ENCODE measurements at places on chromosomes 11 and 22.

DNA sequence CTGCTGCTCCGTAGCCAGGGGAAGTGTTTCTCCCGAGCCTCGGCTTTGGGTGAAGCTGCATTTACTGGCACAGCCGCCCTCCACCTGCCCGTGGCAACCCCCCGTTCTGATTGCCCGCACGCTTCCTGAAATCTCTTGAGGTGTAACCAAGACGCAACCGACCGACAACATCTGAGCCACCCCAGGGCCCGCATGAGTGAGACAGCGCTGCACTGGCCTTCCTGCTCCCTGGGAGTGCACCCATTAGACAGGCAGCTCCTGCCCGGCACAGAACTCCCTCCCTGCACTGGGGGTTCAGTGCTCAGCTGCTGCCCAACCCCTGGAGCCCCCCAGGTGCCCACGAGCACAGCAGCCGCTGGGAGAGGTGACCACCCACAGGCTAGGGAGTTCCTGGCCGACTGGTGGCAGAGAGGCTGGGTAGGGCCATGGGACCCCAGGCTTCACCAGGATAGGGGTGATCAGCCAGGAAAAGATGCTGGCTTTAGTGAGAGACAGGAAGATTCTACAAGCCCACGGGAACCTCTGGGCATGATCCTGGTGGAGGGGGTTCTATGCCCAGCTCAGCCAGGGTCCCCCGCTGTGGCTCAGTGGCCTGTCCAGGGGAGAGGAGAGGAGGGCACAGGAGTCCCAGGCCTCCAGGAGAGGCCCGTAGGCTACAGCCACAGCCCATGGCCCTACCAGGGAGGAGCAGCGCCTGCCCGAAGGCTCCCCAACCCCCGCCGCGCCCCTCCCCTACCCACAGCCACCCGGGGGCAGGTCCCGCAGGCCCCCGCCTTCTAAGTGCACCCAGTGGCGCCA is 14.6 kb downstream of the PLXNB2 start:
- no peak for DNase-seq

DNA sequence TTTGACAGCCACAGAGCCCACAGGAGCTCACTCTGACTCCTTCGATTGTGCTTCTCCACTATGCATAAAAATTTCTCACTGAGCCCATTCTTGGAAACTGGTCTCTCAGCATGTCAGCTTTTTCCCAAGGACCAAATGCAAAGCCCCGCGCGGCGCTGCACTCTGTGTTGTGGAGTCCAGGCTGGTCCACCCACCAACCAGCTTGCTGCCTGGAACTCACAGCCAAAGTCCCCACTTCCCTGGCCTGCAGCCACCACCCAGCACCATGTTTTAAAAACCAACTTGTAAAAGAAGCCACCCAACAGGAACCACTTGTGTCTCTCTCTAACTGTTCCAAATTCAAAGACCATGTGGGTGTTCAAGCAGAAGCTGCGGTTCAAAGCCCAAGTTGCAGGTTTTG is 124.4 kb downstream of the SPATA19 start:
- no peak for DNase-seq

DNA sequence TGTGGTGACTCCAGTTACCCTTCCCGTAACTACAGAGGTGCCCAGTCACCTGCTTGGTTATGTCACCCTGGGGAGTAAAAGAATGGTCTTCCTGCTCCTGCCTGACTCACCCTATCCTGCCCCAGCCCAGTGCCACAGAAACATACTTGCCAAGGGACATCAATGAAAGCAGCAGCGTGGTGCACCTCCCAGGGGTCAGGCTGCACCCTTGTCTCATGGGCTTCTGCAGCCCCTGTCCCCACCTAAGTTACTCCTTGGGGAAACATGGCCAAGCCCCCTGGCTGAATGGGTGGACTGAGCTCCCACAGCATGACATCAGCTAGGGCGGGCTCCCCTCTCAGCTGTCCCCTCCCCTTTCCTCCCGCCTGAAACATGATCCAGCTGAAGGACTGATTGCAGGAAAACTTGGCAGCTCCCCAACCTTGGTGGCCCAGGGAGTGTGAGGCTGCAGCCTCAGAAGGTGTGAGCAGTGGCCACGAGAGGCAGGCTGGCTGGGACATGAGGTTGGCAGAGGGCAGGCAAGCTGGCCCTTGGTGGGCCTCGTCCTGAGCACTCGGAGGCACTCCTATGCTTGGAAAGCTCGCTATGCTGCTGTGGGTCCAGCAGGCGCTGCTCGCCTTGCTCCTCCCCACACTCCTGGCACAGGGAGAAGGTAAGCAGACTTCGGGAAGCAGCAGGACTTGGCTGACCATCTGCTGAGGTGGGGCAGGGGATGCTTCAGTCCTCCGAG is at the start of gene HTR3A:
Gene HTR3A, plus strand, starts transcription at position 368 of the 730 bp plus-strand sequence. Its CDS starts 218 bp downstream, at position 586.
- no peak for DNase-seq

DNA sequence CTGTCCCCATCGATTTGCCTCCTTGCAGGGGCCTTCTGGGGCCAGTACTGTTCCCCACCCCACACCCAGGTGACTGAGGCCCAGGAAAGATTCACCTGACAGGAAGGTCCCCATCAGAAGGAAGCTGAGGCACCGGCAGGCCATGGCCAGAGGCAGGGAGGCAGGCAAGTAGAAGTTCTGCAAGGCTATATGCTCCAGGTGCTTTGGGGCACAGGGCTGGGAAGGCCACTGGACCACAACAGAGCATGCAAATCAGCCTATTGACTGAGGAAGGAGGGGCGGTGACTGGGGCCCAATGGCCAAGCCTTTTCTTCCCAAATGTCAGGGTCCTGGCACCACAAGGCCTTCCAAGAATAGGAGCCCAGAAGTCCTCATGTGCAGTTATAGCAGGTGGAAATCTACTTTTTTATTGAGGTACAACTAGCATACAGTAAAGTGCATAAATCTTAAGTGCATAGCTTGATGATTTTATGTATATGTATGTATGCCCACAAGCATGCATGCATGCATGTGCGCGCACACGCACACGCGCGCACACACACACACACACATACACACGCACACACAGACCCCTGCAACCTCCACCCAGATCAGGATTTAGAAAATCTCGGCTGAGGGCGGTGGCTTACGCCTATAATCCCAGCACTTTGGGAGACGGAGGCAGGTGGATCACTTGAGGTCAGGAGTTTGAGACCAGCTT is at the start of gene VPREB3:
Gene VPREB3, minus strand, starts transcription at position 206 of the 700 bp plus-strand sequence. Its CDS starts 62 bp downstream, at position 144.
- no peak for DNase-seq

DNA sequence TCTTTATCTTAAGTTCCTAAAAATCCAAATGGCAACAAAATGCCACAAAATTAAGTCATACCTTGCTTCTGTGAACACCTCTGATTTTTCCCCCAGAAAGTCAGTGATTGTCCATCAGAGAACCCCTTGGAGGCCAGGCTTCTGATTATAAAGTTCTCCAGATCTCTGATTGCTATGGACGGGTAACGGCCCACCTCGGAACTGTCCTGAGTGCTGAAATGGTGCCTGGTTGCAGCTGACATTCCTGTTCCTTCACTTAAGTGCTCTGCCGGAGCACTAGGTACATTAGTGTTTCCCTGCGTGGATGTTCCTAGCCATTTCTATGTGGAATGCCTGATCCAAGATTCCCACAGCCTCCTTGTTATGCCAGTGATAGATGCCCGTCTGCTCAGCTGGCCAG is 85.0 kb downstream of the CHST1 start:
- no peak for DNase-seq

DNA sequence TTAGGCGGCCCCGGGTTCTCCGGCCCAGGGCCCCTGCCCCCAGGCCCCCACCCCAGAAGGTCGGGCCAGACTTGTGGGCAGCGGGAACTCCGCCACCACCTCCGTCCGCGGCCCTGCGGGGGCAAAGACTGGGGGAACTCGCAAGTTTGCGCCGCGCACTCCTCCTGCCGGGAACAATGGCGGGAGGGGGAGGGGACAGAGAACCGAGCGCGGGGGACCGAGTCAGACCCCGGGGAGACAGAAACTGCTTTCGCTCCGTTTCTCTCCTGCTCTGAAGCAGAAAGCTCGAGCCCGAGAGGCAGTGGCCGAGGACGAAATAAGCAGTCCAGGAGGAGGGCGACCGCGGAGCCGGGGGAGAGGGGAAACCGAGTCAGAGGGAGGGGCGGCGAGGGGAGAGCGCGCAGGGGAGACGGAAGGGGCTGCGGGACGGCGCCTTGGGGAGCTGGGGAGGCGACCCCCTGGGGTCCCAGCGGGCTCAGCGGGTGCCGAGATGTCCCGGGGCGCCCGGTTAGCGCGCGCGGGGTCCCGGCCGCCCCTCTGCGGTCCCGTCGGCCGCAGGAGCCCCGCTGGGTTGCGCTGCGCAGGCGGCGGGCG is 555 bp downstream of the TP53I11 start:
- DNase-seq: peak; percentile 12

DNA sequence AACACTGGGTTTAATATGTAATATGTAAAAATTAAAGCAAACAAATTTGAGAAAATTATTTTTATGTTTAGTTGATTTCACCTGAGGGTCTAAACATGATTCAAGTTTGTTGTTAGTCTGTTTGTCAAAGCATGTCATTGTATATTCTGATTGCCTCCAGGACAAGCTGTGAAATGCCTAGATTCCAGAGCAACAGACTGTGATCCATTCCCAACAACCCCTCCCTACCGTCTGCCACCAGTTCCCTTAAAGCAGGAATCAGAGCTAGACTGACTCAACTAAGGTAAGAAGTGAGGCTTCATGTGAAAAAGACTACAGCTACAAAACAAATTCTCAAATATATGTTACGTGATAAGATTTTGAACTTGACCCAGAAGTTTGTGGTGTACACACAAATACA is 304.2 kb downstream of the RAB38 start:
- no peak for DNase-seq

DNA sequence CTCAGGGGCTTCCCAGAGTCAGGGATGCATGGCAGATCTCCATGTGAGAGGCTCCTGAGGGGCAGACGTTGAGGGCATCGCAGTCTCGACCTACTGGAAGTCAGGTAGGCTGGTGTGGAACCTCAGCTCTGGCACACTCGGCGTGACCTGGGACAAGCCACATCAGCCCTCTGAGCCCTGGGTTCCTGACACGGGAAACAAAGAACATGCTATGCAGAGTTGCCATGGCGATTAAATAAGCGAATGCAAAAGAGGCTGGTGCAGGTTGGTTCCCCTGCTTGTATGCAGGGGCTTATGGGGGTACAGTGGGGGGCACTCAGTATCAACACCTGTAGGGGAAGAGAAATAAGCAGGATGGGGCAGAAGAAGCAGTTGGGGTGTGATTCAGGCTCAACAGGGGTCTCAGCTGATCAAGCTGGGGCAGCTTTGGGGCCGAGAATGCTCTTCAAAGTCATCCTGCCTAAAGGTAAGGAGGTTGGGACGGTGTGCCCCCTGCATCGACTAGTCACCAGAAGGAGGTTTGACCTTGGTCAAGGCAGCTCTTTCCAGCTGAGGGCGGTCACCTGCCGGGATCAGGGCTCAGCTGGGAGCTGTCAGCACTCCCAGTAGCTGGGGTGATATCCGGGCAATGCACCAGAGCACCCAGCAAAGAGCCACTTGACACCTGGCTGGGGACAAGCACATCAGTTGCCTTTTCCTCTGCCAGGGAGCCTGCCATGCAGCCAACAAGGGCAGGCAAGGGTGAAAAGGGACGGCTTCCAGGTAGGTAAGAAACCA is 442.7 kb downstream of the MIAT start:
- no peak for DNase-seq

GRCh38 chr22:50049299-50050195 is 8.6 kb downstream of the TTLL8 start:
- no peak for DNase-seq

- no peak for DNase-seq
Measured at GRCh38 chr11:45210846-45211245, 64.4 kb downstream of the PRDM11 start.

DNA sequence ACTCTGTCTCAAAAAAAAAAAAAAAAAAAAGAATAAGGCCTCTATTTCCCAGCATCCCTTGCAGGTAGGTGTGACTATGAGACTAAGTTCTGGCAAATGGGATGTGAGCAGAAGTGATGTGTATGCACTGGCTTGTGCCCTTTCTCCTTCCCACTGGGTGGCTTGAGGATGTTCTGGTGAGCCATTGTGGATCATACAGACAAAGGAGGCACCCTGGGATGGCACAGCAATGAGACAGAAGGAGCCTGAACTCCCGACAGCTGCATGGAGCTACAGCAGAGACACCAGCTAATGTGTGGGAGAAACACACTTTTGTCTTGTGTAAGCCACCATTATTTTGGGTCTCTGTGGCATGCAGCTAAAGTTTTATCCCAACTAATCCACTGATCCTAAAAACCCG is 10.6 kb upstream of the SORL1 start:
- DNase-seq: no peak

Data from activated CD4-positive, alpha-beta T cell treated with anti-CD3 and anti-CD28 coated beads, Interleukin-2, Interleukin-6, amounts not matched to agents 100 ng/mL and 50 ng/mL, durations not matched to agents 16 hours and 8 hours (primary cell).